ENCODE measurements at places on chromosomes 1 and 21. TPM values are rescaled to one million over a fixed set of nuclear protein-coding genes. Genes with fewer than 3 reads are reported as not detected.

- no peak for DNase-seq
Measured at GRCh38 chr21:33070998-33071769, 1.2 kb downstream of the OLIG1 start.

- no peak for DNase-seq
Measured at GRCh38 chr1:7679159-7679872, 91.8 kb upstream of the VAMP3 start.

B3GALT2 gene
- 0.24 TPM for total RNA-seq

DNA sequence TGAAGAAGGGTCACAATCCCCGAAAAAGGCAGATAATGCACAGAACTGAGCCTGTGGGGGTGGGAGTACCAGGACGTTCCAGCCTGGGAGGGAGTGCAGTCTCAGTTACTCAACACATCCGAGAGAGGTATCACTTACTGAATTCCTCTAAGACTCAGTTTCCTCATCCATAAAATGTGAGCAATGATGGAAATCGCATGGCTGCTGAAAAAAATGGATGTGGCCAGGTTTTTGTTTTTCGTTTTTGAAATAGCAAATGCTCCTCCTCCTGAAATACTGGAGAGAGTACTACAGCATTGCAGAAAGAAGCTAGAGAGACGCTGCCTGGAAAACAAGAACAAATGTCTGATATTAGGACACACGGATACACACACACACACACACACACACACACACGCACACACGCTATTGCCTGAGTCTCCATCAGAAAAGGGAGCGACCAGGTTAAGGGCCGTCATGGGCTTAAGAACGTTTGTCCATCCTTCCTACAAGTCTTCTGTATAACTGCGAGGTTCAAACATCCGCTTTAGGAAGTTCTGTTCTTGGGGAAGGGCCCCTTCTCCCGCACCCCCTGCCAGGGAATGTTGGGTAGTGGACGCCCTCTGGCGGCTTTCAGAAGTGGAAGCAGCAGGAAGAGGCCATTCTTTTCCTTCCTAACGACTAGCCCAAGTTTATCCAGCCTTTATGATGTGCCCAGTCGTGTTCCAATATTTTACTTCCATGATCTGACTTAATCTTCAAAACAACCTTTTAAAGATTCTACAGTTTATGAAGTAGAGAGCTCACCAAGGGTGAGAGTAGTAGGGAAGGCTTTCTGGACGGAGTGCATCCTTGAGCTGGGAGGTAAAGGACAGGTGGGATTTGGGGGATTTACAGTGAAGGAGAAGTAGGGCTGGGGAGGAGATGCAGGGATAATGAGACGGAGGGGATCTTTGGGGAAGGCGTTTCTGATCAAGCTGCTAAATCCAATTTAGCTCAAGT is 699 bp upstream of the NES start:
- no peak for DNase-seq

GRCh38 chr1:202037706-202038296 is 27.4 kb downstream of the ELF3 start:
- DNase-seq: no peak

EIF3I gene
- 67.5 TPM for total RNA-seq

GRCh38 chr1:68287241-68287640 is 54.9 kb upstream of the WLS start:
- DNase-seq: no peak

DNA sequence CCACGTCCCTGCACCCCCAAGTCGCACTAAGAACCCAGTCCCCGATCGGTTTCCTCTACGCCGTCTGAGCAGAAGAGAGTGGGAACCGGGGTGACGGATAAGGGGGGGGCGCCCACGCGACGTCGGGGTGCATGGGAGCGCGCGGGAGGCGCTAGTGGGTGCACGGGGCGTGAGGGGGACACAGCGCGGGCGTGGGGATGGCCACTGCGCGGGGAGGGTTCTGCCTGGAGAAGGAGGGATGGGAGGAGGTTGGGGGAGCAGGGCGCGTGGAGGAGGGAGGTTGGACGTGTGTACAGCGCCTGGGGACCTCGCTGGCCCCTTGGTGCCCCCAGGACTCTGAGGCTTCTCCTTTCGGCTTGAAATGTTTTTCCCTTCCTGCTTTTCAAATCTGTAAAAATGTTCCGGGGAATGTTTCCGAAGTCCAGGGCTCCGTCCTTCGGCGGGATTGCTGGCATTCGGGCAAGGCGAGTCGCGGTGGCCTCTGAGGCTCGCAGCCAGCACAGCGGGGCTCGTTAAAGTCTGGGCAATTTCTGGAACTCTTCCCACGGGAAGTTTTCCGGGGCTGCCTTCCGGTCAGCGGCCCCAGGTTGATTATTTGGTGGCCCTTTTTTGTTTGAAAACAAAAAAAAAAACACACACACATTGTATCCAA is 13.1 kb downstream of the RNF220 start:
- no peak for DNase-seq

DNA sequence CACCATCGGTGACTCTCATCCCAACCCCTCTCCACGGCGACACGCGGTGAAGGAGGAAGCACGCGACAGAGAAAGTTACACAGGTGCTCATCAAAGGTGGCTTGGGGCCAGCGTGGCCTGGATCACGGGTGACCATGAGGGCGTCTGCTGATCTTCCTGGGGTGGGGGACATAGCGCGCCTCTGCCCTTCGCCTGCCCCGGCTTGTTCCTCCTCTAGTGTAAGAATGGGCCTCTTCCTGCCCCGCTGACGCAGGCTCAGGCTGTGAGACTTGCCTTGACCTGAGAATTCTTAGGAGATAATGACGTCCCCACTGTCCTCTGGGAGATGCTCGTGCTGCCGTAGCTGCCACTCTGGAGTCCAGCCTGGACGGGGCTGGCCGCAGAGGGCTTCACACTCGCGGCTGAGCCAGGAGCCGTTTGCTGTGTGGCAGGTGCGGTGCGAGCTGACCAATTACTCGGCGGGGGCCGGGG is 39.0 kb upstream of the TMEM52 start:
- no peak for DNase-seq
